Activated T-cell treated with anti-CD3 and anti-CD28 coated beads, Interleukin-2, amount 50 U/mL, for 72 hours (primary cell): ENCODE measurements at places on chromosomes 1 and 21.

DNA sequence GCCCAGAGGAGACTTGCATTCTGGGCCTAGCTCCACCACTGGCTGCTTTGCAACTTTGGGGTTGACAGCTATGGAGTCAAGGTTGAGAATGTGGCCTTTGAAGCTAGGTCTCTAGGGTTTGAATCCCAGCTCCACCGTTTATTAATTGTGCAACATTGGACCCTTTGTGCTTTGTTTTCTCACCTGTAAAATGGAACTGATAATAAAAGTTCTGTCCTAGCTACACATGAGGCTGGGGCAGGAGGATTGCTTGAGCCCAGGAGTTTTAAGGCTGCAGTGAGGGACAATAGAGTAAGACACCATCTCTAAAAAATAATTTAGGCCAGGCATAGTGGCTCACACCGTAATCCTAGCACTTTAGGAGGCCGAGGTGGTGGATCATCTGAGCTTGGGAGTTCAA, 15.2 kb upstream of the LMNA start:
- no peak for DNase-seq

DNA sequence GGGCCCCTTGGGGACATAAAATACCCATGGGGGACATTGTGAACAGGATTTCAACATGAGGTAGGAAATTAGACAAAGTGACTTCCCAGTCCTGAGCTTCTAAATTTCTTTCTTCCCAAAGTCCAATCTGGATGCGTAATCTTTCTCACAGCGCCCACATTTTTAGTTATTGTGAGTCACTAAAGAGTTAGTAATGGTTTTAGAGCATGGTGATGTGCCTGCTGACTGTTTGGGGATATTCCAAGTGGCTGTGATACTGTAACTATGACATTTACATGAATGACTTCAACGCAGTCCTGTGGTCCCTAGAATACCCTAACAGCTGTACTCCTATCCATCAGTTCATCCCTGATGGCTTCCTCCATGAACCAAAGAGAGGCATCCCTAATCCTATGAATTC, 224.0 kb upstream of the COA6 start:
- no peak for DNase-seq

GRCh38 chr1:22263359-22263758, 120.5 kb upstream of the WNT4 start:
- no peak for DNase-seq

GRCh38 chr1:119673171-119673940, 25.3 kb upstream of the ZNF697 start:
- no peak for DNase-seq

GRCh38 chr1:53431244-53431643, 28.0 kb upstream of the DMRTB1 start:
- DNase-seq: no peak

GRCh38 chr1:145908653-145909052, 1.2 kb downstream of the ITGA10 start:
- no peak for DNase-seq

GRCh38 chr1:28895896-28896608, 18.3 kb upstream of the EPB41 start:
- DNase-seq: no peak

DNA sequence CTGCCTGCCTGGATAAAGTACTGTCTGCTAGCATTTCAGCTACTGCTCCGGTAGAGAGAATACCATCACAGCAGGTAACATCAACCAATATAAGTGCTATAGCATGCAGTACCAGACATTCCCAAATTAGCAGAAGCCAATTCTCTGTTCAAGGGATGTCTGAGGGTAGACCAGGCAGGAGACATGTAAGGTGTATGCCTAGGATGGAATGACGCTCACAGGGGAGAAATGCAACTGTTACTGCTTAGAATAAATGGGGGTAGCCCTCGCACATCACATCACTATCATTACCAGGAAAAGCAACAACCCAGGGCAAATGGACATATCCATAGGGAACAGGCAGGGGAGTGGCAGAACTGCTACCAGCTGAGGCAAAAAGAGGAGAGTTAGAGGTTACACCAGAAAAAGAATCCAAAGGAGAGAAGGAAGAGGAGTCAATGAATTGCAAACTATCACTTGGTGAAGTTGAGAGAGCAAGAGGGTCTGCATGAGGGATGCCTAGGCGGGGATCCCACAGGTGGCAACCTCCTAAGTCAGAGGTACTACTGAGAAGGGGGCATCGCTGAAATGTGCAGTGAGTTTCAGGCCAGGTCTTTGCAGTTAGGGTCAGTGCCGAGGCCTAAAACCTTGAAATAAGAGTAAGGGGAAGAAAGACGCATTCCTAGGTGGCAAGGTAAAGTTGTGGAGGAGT, 1.1 kb downstream of the UBE2Q1 start:
- no peak for DNase-seq

DNA sequence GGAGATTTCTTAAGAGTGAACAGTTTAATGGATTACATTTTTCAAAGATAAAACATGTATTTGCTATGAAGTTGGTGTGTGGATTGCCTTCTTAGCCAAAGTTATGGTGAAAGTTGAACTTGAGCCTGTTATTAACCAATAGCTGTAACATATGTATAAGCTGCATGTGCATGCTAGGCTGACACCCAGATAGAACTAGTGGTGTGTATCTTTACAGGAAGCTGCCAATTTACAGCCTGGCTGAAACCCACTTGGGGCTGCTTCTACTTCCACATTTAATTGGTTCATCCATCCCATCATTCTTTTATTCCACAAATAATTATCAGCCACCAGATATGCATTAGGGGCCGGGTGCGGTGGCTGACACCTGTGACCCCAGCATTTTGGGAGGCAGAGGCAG, 3.3 kb downstream of the PLA2G5 start:
- no peak for DNase-seq

DNA sequence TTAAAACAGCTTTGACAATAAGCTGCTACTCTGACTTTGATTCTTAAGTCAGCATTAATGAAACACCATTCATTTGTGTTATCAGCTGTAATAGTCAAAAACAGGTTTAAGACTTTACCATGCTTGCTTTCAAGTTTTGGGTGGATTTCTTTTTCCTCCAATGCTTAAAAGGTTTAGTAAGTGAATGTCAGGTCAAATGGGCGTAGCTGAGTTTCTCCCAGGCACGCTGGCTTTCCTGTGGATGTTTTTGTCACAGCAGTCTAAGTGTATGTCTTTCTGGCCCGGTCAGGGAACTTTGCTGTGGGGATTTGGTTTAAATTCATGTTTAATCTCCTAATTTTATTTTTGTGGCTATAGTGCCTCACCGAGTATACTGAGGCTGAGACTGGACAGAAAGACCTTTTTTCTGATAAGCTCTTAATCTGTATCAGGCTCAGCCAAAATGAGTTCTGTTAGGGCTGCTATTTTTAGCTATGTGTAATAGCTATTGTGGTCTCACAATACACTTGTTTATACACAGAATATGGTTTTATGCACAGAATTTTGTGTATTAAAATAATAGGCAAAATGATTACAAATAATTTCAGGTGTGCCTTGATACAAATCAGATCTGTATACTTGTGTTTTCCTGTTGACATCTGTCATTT, 292.8 kb downstream of the DISC1 start:
- no peak for DNase-seq

DNA sequence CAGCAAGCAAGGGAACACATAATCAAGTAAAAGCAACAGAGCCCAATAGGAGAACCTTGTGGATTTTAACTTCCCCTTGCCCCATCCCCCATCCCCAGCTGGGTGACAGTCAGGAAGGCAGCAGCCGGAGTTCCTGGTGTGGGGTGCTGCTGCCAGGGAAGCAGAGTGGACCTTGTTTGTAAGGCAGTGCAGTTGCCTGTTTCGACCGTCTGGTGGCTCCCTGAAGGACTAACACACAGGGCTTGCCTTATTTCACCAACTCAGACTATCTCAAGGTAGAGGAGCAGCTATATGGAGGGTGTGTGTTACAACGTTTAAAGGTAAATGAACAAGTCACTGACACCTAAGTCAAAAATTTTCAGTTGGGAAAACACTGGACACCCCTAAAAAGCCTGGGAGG, 6.6 kb downstream of the KRTAP10-8 start:
- no peak for DNase-seq

- no peak for DNase-seq
Observed at GRCh38 chr1:5921671-5922070, 70.6 kb downstream of the NPHP4 start.

GRCh38 chr1:244672946-244673682, 20.2 kb downstream of the DESI2 start:
- no peak for DNase-seq

GRCh38 chr1:151990856-151991198, 2.8 kb downstream of the S100A10 start:
- DNase-seq: no peak

DNA sequence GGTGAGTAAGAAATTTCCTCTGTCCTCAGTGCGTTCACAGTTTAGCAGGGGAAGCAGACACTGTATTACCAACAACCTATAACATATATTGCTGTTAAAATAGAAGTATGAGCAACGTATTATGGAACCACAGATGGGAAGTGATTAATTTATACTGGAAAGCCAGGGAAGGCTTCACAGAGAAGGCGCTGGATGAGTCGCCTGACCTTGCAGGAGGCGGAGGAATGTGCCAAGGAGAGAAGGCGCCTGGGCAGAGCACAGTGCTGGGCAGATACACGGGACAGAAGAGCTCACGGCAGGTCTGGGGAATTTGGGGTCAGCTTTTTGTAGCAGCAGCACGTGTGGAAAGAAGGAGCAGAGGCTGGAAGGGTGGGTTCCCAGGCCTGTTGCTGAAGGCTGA, 116.3 kb downstream of the DHRS3 start:
- DNase-seq: no peak

- DNase-seq: no peak
Observed at GRCh38 chr1:58979677-58980076, 195.8 kb upstream of the JUN start.

GRCh38 chr1:54885237-54885679, 1.7 kb downstream of the DHCR24 start:
- DNase-seq: no peak

DNA sequence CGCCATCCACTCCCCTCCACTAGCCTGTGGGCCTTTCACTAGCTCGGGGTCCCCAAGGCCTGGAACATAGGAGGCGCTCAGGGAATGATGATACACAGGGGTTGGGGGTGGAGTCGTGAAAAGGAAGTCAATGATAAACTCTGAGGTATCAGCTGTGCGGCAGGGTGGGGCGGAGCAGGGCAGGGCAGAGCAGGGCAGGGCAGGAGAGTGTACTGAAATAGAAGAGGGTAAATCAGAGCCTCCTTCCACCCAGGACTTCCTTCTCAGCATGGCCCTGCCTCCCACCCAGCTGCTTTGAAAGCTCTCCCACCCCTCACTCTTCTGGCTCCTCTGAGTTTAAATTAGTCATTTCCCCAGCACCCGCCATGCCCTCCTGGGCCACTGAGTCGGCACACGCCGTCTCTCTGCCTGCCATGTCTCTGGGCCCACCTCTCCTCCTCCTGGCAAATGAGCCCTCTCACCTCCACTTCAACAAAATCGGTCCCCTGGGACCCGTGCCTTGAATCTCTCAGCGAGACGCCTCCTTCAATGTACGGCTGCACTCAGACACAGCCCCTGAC, 16.9 kb downstream of the CAPZB start:
- peak; percentile 57 for DNase-seq

- DNase-seq: no peak
Observed at GRCh38 chr1:186790101-186790500, 38.6 kb upstream of the PLA2G4A start.

DNA sequence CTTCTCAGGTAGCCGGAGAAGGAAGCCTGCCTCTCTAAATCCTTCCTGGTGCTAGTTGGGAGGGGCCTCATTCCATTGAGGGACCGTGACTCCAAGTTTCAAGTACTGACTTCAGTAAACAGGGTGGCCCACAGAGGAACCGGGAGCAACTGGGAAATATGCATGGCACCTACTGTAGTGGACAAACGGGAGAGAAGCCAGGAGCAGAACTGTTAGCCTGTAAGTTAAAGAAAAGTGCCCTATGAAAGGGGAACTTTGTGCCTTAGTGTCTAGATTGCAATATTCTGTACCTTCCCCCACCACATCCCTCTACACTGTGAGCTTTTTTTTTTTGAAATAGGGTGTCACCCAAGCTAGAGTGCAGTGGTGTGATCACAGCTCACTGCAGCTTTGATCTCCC, 33.2 kb upstream of the KANK4 start:
- no peak for DNase-seq

GRCh38 chr1:50476800-50477199, 53.6 kb upstream of the DMRTA2 start:
- DNase-seq: no peak

GRCh38 chr21:41768437-41769042, 1.7 kb upstream of the RIPK4 start:
- DNase-seq: peak; percentile 19
